ENCODE measurements at places on chromosomes 7 and 10.
A peak's percentile ranks its signal among the peaks of the same experiment; 100 is the strongest.

GRCh38 chr7:99992330-99993038 lies 16.7 kb upstream of the AZGP1 start:
- no peak for DNase-seq

GRCh38 chr10:44574596-44575480 lies 189.9 kb upstream of the CXCL12 start:
- no peak for DNase-seq

DNA sequence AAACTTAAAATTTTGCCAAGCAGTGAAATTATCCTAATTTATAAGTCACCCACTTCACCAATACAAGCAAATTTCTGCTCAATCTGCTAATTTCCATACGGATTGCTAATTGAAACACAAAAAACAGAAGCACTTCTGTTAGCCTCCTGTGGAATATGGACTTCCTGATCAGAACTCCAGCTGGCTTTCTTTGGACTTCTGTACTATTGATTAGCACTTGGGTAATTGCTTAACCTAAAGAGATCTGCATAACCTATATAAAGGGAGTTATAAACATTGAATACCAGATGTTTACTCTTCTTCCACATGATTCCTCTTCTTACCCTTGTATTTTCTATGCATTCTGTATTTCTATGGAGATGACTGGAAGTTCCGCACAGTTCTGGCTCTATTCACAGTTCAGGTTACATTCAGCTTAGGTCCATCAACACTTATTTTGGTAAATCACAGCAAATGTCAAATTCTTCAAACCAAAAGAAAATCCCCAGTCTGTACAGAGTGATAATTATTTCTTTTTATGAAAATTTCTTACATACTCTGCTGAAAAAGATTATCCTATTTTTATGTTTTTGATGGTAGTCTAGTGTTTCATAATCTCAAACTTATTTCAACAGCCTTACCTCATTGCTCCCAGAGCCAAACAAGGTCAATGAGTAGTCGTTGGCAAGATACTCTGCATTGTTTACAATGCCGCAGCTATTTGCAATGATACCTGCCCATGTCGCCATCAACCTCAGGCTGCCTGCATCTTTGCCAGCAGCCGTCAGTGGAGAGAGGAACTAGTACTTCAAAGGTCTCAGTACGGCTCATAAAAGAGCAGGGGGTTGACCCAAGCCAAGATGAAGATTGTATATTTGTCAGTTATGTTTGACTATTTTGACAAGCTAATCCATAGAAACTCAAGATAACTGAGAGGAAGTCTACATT lies 225.6 kb downstream of the AHR start:
- DNase-seq, result no peak

DNA sequence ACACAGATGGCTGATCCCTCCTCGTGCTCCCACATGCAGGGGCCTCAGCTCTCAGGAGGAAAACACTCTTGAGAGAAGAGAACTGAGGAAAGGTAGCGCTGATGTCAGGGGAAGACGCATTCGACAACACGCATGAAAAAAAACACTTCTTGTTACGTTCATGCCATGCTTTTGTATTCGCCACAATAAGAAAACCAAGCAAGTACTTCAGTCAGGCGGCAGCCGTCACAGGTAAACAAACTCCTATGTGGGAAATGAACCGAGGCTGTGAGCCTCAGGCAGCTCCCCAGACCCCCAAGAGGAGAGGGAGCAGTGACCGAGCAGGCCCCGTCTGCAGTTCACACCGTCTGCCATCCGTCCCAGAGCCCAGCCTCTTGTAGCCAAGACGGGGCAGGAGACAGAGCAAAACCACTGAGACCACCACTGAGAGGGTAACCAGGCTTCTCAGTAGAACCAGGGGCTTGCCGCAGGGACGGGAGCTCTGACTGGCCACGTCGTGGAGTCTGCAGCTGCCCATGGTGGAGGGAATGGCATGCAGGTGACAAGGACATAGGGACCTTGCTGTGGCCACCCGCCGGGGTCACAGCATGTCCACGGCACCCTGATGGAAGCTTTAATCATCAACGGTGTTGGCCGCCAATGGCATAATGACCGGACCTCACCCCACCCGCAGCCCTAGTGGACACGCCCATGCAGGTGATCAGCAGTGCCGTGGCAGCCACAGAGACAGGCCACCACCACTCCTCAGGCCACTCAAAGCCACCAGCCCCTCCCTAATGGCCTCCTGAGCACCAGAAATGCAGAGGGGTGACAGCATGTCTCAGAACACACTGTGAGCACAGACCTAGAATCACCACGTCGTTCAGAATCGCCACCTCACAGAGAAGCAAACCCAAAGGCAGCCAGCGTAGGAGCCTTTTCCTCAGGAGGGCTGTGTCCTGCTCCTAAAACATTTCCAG lies 304.3 kb downstream of the PTPRN2 start:
- DNase-seq, result no peak

DNA sequence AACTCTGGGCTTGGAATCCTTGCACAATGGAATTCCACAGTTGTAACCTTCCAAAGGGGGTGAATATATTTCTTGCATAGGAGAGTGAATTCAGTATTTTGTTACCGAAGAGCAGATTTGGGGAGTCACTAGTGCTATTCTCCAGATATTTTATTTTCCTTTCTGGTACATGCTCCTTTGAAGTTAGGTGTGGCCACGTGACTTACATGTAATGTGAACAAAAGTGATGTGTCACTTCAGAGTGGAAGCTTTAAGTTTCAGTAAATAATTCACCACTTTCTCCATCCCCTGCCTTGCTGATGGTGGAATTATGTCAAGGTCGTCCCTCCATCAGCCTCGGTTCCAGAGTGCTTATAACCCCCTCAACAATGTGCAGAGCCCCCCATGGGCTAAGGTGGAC lies 25.3 kb downstream of the ASNS start:
- DNase-seq, result no peak

DNA sequence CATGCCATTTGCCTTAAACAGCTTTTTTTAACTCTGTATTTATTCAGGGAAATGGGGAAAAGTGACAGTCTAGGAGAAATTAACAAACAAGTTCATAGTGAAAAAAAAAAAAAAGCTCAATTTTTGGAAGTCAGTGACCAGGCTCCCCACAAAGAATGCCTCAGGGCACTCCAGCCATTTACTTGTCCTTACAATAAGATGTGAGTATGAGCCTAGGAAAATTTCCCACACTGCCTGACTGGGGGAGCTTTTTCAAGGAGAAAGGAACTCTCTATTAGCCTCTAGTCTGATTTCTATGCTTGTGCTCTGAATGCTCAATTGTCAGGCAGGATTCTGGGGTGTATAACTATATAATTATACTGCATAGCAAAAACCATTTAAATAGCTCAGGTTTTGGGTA lies 74.9 kb upstream of the NRBF2 start:
- no peak for DNase-seq

GRCh38 chr7:16564023-16564380 lies 37.4 kb downstream of the LRRC72 start:
- peak; percentile 16 for DNase-seq

- peak; percentile 98 for DNase-seq
Observed at GRCh38 chr10:110919971-110920881, 822 bp downstream of the SHOC2 start.

- no peak for DNase-seq
Observed at GRCh38 chr7:138833596-138833995, 35.6 kb upstream of the ATP6V0A4 start.

DNA sequence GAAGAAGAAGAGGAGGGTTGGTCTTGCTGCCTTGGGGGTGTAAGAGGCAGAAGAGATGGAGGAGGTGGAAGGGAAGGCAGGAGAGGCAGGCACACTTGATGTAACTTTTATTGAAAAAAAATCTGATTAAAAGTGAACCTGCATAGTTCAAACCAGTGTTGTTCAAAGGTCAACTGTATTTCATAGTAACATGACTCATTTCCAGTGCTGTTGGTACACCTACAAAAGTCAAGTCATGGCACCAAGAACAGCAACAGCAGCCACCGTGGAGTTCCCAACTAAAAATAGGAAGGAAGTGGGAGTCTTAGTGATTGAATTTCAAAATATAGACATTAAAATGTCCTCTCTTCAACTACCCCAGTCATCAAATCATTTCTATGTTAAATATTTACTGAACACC lies 88.5 kb downstream of the CTNNA3 start:
- DNase-seq, result no peak

- DNase-seq, result no peak
Observed at GRCh38 chr7:116028787-116029186, 1.8 kb downstream of the TFEC start.

DNA sequence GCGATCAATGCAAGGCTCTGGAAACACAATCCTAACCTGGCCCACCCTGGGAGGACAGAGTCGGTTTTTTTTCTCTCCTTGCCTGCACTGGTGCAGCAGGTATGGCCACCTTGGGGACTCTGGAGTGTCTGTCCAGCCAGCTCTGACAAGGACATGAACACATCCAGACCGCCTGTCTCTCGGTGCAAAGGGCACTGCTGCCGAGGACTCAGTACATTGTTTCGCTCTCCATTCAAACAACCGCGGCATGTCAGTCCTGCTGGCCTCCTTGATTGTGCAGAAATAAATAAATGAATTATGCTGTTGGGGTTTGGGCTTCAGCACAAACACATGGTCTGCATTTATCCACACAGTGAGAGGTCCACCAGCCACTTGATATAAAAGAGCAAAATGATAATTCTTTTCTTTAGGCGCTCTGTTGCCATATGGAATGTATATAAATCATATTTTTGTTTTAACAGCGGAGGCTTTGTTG lies 565.2 kb downstream of the KCNMA1 start:
- DNase-seq, result no peak

DNA sequence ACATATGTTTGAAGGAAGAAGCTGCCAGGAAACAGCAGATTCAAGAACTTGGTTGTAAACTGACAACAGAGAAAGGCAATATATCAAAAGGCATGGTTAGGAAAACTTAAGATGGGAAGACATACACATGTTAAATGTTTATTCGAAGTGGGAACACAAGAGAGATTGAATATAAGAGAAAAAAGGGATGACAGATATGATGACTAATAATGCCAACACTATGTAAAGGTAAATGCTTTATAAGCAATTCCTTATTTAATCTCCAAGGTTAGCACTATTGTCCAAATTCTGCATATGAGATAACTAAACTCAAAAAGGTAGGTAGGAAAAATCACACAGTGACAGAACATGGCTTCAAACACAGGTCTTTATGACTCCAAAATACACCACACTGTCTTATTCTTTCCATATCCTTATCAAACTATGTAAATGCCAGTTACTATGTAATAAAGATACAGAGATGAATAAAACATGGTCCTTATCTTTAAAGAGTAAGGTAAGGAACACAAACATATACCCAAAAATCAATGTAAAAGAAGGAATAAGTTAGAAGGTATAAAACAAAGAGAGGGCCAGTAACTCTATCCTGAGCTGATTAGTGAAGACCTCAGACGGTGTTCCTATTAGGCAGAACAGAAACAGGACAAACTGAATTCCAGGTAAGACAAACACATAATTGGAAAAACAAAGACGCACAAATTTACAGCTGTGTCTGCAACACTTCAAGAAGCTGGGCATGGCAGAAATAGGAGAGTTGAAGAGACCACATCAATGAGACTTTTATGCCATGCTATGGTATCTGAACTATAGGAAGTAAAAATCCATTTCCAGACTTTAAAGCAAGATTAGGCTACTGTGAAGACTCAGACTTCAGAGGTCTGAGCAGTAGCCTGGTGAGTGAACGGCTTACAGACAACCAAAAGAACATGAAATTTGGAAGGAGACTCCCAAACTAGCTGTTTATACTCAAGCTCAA lies 56.1 kb downstream of the ABI1 start:
- peak; percentile 39 for DNase-seq

DNA sequence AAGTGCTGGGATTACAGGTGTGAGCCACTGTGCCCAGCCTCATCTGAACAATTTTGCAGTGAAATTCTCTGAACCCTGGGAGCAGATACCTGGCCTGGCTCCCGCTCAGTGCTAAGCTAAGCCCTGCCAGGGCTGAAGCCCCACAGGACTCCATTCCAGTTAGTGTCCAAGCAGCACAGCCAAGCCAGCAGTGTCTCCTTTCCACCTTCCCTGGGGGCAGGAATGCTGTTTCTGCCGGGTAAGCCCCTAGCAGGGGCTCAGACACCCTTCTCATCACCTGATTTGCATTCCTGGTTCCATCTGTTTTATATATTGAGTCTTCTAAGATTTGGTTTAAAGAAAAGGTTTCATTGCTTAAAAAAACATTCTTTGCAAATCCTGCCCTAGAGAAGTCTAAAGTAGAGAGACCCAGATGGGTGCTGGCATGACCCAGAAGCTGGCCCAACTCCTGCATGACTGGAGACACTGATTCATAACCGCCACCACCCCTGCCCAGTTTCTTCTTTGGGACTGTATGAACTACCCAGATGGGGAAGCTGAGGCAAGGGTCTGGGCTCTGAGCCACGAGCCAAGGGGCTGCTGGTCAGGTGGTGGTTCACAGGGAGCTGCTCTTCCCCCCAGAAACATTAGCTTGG lies 14.0 kb downstream of the SLC13A4 start:
- DNase-seq, result no peak

DNA sequence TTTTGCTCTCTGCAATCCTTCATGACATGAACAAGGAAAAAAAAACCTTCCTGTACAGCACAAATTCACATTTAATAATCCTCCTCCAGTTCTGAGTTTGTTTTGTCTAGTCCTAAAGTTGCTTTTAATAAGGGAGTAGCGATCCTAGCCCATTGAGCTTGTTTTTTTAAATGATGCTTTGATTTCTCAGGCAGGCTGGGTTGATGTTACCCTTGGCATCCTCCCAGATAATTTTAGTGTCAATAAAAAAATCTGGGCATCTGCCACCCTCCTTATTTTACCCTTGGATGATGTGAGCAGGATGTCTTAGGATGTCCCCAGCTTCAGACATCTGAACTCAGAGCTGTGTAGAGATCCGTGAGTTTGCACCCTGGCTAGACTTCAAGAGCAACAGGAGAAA lies 33.9 kb upstream of the PROSER2 start:
- DNase-seq, result no peak

GRCh38 chr10:7302930-7303557 lies 107.8 kb downstream of the SFMBT2 start:
- no peak for DNase-seq

GRCh38 chr7:155188357-155188756 lies 109.3 kb upstream of the INSIG1 start:
- DNase-seq, result no peak
